ENCODE measurements at places on chromosomes 7 and 10. TPM values are rescaled to one million over a fixed set of nuclear protein-coding genes. Genes with fewer than 3 reads are reported as not detected.
A peak's percentile ranks its signal among the peaks of the same experiment; 100 is the strongest.

Gene PITX3
- total RNA-seq, result not detected

Gene SUFU
- total RNA-seq, result 27.1 TPM

DNA sequence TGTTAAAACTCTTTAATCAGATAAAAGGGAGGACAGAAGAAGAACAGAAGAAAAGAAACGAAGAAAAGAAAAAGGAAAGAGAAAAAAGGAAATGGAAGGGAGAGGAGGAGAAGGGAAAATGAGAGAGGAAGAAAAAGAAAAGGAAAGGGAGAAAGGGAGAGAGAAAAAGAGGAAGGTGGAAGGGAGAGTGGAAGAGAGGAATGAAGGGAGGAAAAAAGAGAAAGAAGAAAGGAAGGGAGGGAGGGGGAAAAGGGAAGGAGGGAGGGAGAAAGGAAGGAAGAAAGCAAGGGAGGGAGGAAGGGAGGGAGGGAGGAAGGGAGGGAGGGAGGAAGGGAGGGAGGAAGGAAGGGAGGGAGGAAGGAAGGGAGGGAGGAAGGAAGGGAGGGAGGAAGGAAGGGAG, 305.7 kb downstream of the CALN1 start:
- H3K27ac ChIP-seq, result no peak overlapping the region
- H3K36me3 ChIP-seq, result no peaks in the 10 kb centered on the region
- no peak for DNase-seq
- H3K4me3 ChIP-seq, result no peak overlapping the region
- H3K4me1 ChIP-seq, result no peaks in the 10 kb centered on the region

GRCh38 chr10:71443676-71444075, 47.0 kb downstream of the CDH23 start:
- H3K27ac ChIP-seq, result peak overlapping the region; percentile 57
- H3K27me3 ChIP-seq, result no peaks in the 10 kb centered on the region
- no peak for DNase-seq
- no peak overlapping the region for H3K4me3 ChIP-seq

DNA sequence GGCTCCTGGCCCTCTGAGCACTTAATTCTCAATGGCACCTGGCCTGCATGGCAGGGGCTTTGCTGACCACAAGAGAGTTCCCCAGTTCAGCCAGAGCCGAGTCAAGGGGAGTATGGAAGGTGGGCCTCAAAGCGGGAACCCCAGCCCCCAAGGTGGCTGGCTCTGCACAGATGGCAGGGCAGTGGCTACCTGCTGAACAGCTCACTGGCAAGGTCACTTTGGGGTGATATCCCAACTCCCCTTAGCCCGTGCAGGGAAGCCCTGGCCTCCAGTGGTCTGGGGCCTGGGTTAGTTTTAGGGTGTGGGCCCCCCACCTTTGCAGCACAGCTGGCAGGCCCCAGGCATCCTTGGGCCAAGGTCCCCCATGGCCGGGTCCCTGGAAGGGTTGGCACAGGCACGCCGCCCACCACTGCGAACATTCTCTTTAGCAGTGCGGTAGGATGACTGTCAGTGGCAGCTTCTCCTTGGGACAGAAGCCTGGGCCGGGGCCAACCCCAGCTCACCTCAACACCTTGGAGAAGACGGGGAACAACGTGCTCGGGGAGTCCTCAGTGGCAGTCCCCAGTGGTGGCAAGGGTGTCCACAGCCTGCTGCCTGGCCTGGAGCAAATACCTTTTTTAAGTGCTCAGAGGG, 36.8 kb downstream of the PPIF start:
- H3K27me3 ChIP-seq, result no peaks in the 10 kb centered on the region
- H3K36me3 ChIP-seq, result no peaks in the 10 kb centered on the region
- peak; percentile 1 for DNase-seq
- peaks cover 19% of the 10 kb centered on the region for H3K4me1 ChIP-seq
- H3K27ac ChIP-seq, result no peak overlapping the region

GRCh38 chr7:12553416-12553815, 17.1 kb upstream of the SCIN start:
- H3K27ac ChIP-seq, result no peak overlapping the region
- H3K36me3 ChIP-seq, result peaks cover 3% of the 10 kb centered on the region
- no peaks in the 10 kb centered on the region for H3K27me3 ChIP-seq
- no peak for DNase-seq

GRCh38 chr10:26807532-26807931, 53.2 kb downstream of the ABI1 start:
- no peak for DNase-seq
- H3K27ac ChIP-seq, result no peak overlapping the region
- no peak overlapping the region for H3K4me3 ChIP-seq
- H3K27me3 ChIP-seq, result no peaks in the 10 kb centered on the region

DNA sequence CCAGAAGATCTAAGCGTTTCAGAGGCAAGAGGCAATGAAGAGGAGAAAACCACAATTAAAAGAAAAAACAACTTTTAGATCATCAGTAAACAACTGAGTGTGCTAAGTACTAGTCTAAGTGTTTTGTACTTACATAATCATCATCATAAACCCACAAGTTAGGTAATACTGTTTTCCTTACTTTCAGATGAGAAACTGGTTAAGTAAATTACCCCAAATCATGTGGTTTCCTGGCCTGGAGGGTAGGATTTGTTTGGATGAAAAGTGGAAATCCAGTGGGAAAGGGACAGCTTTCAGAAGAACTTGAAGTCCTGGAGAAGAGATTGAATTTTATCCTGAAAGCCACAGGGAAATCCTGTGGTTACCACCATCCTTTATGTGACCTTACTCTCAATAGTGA, 463.3 kb downstream of the LRMDA start:
- H3K27ac ChIP-seq, result no peak overlapping the region
- no peaks in the 10 kb centered on the region for H3K27me3 ChIP-seq
- H3K4me3 ChIP-seq, result no peak overlapping the region
- no peaks in the 10 kb centered on the region for H3K4me1 ChIP-seq
